Stimulated activated CD4-positive, alpha-beta T cell treated with anti-CD3 and anti-CD28 coated beads, TNF-alpha, amount 100 ng/mL, for 4 hours (primary cell): ENCODE measurements at places on chromosomes 16 and 17.

GRCh38 chr17:55420067-55420775 is 1.4 kb downstream of the MMD start:
- DNase-seq, result no peak

DNA sequence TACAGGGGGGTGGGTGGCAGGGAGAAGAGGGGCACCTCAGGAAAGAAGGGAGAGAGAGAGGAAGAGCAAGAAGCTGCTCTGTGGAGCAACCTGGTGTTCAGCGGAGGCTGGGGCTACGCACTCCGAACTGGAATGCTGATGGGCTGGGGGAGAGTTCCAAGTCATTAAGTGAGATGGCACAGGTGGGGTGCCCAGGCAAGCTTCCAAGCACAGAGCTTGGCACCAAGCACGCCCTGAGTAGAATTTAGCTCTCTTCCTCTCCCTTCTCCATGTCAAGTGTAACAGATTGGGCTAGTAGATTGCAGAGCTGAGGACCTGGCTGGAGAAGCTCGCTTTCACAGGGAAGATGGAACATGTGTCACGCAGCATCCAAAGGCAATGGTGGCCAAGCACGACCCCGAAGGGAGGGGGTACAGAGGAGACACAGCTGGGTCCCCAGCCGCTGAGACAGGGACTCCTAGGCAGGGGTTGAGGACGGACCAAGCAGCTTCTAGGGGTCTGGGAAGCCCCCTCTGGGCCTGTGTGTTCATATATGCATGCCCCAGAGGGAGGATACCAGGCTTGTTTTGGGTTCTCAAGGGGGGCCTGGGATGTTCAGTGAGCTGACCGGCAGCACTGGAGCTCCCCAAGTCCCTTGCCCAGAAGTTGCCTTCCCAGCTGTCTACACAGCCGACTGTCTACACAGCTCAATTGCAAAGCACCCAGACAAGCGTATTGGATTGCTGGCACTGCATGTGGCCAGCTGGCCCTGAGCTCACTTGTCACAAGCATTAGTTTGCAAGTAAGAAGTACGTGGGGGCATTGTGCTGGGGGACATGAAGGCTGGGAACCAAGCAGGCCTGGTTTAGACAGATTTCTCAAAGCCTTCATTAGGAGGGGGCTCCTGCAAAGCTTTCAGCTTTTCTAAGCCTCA is 247.8 kb downstream of the ENGASE start:
- no peak for DNase-seq

- peak; percentile 76 for DNase-seq
These were observed 3.9 kb downstream of the ITGA2B start for GRCh38 chr17:44385287-44386181.

DNA sequence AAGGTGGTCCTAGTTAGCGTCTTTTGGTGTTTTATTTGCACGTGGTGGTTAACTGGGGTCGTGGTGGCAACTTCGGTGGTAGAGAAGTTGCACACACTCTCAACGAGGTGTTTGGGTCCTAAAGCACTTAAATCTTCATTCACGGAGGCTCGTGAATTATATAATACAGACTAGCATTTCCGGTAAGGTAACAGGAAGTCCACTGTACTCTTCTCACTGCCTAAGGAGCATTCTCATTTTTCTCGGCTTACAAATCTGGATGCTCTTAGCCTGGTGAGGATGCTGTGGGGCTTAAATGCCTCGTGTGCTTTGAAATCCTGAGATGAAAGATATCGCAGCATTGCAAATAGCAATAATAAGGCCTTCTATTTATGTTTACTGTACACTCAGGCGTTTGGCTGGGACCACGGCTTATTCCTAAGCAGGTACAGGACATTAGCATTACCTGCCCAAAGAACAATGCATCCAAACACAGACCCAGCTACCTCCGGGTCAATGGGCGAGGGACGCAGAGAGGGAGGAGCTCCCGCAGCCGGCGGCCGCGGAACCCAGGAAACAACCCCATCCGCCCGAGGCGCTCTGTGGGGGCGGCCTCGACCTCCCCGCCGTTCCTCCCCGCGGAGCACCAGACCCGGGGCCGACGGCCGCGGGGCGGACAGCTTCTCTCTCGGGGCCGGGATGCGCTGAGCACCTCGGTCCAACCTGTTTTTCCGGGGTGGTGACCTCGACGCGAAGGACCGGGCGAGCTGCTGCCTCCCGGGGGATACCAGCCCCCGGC is 856 bp downstream of the DNAJA2 start:
- DNase-seq, result peak; percentile 15

- DNase-seq, result no peak
These were observed 7.4 kb upstream of the PMFBP1 start for GRCh38 chr16:72179204-72179970.

DNA sequence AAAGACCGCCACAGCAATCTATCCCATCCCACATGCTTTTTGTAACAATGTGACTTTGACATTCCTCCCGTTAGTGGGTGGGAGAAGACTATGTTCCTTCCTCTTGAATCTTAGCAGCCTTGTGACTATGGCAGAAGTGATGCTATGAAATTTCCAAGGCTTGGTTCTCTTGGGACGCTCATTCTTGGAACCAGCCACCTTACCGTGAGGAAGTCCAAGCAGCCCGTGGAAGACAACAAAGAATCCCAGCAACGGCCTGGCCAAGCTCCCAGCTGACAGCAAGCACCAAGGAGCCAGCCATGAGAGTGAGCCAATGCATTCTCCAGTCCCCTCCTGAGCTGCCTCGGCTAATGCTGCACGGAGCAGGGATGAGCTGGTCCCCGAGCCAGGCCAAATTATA is 62.3 kb downstream of the VPS53 start:
- no peak for DNase-seq

DNA sequence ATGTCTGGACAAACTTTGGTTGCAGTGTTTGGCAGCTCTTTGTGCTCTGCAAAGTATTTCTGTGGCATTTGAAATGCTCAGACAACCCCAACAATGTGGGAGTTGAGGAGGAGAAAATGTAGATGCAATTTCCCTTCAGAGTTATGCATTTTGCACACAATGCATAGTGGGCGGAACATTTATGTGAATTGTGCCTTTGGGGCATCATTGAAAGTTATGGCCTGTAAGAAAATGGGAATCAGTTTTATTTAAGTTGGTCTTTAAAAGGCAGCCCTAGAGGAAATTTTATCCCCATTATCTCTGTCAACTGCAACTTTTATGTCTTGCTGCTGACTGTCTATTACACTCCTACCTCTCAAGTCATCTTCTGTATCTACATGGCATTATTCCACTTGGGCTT is 176.2 kb downstream of the MAP2K6 start:
- no peak for DNase-seq

DNA sequence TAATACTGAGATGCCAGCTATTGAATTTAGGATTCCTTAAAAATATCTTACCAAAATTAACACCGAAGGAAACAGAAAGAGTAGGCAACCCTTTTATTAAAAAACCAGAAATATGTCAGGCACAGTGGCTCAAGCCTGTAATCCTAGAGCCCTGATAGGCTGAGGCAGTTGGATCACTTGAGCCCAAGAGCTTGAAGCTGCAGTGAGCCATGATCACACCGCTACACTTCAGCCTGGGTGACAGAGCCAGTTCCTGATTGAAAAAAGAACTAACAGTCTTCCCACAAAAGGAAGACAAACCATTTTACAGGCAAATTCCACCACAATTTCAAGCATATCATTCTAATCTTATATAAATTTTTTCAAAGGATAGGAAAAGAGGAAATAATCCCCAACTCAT is 15.6 kb downstream of the SLFN12 start:
- DNase-seq, result no peak

DNA sequence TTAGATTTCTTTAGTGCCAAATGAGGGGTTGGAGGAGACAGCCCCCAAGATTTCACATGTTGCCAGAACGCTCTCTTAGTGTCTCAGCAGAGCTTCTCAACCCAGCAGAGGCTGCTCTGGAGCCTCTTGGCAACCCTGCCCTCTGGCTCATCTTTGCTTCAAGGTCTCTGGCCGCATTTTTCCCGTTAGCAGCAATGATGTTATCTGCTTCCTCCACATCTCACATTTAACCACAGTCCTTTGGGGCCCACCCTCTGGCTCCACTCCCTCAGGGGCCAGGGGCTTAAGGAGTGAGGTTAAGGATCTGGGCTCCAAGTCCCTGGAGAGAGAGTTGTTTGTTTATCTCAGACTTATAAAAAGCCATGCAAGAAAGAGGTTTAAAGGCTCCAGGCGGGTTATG is 3.3 kb upstream of the XYLT1 start:
- no peak for DNase-seq

DNA sequence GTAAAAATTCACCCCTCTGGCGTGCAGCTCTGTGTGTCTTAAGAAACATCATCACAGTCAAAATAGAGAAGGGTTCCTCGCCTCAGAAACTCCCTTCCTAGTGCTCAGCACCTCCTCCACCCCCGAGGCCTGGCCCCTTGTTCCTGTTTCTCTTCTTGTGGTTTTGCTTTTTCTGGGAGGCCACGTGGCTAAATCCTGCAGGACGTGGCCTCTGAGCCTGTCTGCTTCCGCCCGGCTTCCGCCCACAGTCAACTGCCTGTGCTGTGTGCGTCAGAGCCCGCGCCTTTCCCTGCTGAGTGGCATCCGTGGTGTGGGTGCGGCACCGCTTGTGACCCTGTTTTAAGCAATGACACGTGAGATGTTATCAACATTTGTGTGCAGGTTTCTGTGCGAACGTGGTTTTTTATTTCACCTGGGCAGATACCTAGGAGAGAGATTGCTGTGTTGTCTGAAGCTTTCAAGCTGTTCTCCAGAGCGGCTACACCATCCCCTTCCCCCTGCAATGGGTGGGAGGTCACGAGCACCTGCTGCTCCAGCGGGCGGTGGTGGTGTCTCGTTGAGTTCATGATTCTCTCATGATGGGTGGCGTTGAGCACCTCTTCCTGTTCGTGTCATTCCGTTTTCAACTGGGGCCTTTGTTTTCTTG is 21.7 kb downstream of the ACSF3 start:
- peak; percentile 76 for DNase-seq

GRCh38 chr17:46773221-46773605 is 45.3 kb downstream of the WNT3 start:
- no peak for DNase-seq

GRCh38 chr17:47611372-47612350 is 38.1 kb upstream of the KPNB1 start:
- no peak for DNase-seq

DNA sequence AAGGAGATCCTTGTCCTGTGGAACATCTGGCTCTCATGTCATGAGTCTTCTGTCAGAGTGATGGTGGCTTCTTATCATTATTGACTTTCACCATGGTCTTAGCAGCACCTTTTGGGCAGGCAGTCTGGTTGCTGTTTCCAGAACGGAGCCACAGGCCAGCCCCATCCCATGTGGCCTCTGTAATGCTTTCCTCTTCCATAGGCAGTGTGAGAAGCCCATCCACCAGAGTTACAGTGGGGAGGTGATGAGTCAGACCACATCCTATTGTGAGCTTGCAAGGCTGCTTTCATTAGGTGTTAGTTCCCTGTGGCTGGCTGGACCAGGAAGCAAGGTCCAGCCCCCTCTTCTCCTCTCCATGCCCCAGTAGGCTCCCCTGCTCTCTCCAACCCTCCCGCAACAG is 30.8 kb upstream of the SPACA3 start:
- no peak for DNase-seq

DNA sequence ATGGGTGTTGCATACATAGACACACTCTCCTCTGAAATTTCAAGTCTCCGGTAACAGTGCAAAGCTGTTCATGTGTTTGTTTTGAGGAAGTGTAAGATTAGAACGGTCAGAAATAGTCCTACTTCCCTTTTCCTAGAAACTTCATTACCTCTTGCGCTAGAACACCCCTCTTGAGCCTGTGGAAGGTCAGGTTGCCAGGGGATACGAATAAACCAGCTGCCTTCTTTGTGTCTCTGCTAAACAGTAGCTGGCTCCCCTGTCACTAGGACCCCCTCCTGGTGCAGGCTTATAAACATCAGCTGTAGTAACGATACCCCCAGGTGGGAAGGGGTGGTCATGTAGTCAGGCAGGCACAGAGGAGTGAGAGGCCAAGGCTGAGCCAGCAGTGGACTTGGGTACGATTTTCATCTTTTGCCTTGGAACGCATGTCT is 113.4 kb upstream of the RCVRN start:
- DNase-seq, result no peak

GRCh38 chr17:50458270-50458669 is 10.4 kb downstream of the CHAD start:
- no peak for DNase-seq

- DNase-seq, result no peak
These were observed 364.8 kb upstream of the RBFOX1 start for GRCh38 chr16:6967796-6968320.

DNA sequence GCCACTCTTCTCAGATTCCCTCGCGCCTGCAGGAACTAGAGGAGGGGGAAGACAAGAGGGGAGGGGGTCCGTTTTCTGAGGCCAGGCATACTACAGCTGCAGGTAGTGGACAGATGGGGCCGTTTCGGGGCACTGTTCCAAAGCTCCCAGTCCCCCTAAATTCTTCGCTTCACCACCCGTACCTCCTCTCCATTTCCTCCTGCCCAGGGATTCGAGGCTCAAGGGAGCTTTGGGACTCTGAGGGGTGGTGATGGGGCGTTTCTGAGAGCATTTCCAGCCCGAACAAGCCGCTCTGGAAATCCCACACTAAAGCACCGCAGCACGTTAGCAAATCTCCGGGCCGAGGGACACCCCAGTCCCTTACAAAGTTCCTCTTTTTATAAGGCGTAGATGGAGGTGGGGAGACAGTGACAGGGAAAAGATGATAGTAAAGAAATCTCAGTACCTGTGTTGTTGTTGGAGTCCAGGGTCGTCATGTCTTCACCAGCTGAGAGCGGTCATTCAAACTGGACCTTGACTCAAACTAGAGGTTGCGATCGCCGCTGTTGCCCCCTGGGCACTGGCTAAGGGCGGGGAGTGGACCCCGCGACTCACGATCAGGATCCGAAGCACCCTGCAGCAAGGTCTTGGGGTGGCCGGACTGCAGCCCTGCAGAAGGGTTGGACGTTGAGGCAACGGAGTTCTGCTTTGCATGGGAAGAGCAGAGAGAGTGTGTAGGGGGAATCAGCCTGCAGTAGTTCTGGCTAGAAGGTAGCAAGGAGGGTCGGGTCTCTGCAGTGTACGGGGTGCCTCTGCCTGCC is 570 bp downstream of the NR1D1 start:
- no peak for DNase-seq

DNA sequence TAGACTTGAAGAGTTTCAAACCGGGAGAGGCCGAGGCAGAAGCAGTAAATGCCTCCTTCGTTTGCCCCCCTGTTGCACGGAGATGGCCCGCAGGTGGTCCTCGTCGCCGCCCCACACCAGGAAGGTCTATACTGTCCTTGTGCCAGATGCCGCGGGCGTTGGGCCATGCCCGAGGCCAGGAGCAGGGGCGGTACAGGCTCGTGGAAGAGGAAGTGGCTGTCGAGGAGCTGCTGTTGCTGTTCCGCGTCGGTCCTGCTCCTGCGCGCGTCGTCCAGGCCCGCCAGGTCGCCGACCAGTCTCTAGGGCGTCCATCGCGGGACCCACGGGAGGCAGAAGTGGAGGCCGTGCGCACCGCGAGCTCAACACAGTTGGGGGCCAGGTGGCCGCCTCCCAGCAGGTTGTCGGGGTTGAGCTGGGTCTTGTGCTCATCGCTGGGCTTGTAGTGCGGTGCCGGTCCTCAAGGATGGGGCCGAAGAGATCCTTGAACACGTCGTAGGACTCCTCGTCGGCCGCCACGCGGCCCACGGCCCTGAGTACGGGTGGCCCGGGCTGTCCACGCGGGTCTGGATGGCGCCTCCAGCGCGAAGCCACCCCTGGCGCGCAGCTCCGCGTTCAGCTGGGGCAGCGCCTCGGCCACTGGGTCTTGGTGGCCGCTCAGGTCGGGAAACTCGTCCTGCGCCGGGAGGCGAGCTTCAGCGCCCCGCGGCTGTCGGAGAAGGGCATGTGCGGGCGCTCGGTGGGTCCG is 13.1 kb upstream of the C16orf87 start:
- DNase-seq, result no peak
